Epithelial cell of esophagus (primary cell): ENCODE measurements at places on chromosomes 1 and 21.

GRCh38 chr1:36909946-36910725 is 124.2 kb downstream of the GRIK3 start:
- DNase-seq: no peak

DNA sequence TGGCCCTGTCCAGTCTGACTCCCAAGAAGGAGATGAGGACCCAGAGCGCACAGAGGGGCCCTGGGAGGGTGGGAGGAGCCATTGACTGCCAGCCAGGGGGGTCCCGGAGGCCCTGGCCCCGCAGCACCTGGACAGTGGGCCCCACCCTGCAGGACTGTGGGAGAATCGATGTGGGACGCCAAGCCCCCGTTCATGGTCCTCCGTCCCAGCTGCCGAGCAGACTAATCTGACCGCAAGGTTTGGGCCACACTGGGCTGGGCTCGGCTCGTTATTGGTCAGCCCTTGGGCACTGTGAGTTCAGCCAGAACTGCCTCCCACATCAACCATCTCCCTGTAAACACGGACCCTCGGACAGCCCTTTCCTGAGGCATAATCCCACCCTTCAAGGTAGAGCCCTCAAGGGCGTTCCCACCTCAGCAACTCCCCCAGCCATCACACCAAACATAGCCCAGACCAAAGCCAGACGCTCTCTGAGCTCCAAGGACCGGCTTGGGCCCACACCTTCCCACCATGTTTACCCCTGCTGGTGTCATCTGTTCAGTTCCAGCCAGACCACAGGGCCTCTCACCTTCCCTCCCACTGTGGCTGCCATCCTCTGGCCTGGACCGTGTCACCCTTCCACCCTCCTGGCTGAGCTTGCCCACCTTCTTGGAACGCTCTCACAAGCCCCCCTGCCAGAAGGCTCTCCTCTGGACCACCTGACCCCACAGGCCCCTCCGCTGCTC is 16.2 kb upstream of the POFUT2 start:
- DNase-seq: no peak

DNA sequence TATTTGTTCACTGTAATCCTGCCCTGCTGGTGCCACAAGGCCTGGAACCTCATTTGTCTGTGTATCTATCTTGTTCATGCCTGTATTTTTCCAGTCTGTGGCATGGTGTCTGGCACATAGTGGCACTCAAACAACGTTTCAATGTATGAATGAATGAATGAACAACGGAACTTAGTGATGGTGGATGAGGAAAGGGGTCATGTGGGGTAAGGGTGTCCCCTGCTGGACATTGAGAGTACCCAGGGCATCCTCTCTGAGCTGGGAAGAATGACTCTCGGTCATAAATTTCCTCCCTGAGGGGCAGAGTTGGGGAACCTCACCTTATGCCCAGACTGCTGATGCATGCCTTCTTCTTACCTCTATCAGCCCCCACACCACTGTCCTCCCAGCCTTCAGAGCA is 18.9 kb upstream of the ZNF683 start:
- peak; percentile 68 for DNase-seq

- no peak for DNase-seq
These were observed 44.7 kb downstream of the XCL2 start for GRCh38 chr1:168498956-168499687.

GRCh38 chr1:240285540-240285939 is 193.9 kb downstream of the FMN2 start:
- peak; percentile 67 for DNase-seq

GRCh38 chr1:244860914-244861610 is 3.3 kb downstream of the HNRNPU start:
- peak; percentile 22 for DNase-seq

GRCh38 chr1:228937851-228938536 is 202.7 kb downstream of the RHOU start:
- DNase-seq: no peak

DNA sequence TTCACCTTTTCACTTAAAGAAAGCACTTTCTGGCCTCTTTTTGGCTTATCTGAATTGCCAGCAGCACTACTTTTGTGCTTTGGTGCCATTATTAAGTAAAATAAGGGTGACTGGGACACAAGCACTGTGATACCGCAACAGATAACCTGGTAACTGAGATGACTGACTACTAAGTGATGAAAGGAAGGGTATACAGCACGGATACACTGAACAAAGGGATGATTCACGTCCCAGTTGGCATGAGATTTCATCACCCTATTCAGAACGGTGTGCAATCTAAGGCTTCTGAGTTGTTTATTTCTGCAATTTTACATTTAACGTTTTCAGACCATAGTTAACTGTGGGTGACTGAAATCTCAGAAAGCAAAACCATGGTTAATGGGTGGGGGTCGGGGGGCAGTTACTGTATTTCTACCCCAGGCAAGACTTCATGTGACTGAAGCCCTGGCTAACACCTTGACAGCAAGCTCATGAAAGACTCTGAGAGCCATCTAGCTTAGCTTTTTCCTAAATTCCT is 102.8 kb downstream of the CLIC6 start:
- peak; percentile 93 for DNase-seq

- peak; percentile 97 for DNase-seq
These were observed 27.7 kb upstream of the DYRK1A start for GRCh38 chr21:37338671-37339551.

GRCh38 chr1:174080819-174081218 is 58.7 kb upstream of the RC3H1 start:
- peak; percentile 19 for DNase-seq

DNA sequence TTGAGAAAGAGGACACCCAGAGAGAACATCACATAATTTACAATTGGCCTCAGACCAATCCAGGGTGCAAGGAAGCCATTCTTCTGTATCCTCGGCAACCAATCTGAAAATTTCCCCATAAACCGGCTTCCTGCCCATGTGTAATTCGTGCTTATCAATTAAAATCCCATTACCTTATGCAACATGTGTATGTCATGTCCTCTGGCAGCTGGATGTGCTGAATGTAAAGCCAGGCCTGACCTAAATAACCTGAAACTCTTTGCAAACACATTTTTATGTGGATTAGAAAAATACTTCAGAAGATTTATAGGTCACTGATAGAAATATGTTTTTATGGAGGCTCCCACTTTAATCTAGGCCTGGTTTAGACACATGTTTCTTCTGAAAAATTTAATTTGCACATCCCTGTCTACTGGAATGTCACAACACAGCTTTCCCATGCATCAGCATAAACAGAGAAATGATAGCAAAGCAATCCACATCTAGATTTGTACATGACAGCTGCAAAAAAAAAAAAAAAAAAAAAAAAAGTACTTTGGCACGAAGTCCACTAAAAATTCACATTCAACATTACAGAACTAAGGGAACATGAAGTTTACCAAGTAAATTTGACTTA is 69.4 kb upstream of the SAMSN1 start:
- DNase-seq: no peak

GRCh38 chr1:162281426-162281825 is 95.2 kb downstream of the SPATA46 start:
- DNase-seq: no peak
